Activated CD4-positive, alpha-beta T cell treated with anti-CD3 and anti-CD28 coated beads, Interleukin-2, amount 10 ng/mL, durations not matched to agents 24 days and 14 days (primary cell): ENCODE measurements at places on chromosomes 5 and 9. TPM values are rescaled to one million over a fixed set of nuclear protein-coding genes. Genes with fewer than 3 reads are reported as not detected.

ARL14EPL gene
- not detected in 2 replicates for total RNA-seq

DMGDH gene
- not detected in 2 replicates for total RNA-seq

AGXT2 gene
- not detected in 2 replicates for total RNA-seq

TBC1D9B gene
- 129 and 138 TPM in 2 replicates for total RNA-seq

GRCh38 chr9:90906316-90907055, 104.9 kb downstream of the SYK start:
- no peak for DNase-seq

- no peak for DNase-seq
These were observed at the start of gene PCDHB6 for GRCh38 chr5:141149812-141150211. PCDHB6 (plus strand) TSS chr5:141150057; CDS start chr5:141150258, 201 bp downstream.

DNA sequence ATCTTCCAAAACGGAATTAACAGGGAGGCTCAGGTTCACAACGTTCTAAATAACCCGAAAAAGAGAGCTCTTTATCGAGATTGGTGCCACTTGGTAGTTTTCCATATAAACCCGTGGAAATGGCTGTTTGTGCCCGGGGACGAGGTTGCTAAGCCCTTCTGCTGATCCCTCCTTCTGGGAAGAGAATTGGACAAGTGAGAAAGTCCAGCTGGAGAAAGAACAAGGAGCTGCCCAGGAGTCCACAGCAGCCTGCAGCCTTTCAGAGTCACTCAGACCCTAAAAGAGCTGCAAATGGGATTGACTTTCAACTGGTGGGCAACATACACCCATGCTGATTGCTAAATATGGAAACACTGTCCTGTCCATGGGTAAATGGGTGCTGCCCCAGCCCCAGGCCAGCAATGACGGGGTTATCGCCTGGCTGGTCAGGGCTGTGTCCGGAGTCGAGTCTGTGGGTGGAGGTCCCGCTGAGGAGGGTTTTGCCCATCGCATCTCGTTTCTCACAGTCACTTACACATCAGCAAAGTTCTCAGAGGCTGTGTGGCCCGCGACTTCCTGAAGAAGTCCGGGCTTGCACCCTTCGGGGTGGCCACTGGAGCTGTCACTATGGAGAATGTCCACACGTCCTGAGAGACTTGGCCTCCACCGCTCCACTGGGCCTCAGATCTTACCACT, 40.7 kb upstream of the HSD17B3 start:
- DNase-seq = no peak

- peak; percentile 84 for DNase-seq
These were observed 17.7 kb upstream of the IL6ST start for GRCh38 chr5:56012281-56012963.

DNA sequence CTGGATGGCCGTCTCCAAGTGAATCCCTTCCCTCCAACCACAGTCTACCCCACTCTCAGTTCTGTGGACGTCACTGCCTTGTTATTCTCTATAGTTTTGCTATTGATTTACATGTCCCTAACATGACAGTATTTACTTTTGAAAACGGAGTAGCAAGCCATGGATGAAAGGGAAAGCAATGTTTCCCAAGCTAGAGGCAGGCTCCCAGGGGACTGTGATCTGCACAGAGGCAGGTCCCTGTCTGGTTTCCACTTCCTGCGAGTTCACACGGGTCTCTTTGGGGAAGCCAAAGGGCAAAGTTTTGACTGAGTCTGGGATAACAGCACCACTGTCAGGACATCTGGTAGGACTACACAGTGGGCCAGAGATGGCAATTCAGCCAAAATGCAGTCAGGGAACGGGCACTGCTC, 12.7 kb downstream of the C9orf153 start:
- no peak for DNase-seq

GRCh38 chr9:95770653-95771131, 104.8 kb upstream of the ERCC6L2 start:
- no peak for DNase-seq

GRCh38 chr5:79612667-79613198, 492 bp downstream of the TENT2 start:
- no peak for DNase-seq

- no peak for DNase-seq
These were observed 36.0 kb upstream of the BARHL1 start for GRCh38 chr9:132546148-132547051.

GRCh38 chr5:147685993-147686392, 96.5 kb downstream of the JAKMIP2 start:
- DNase-seq = no peak
